ENCODE measurements at places on chromosomes 5 and 9. TPM values are rescaled to one million over a fixed set of nuclear protein-coding genes. Genes with fewer than 3 reads are reported as not detected.

Gene WNK2
- total RNA-seq, result 0.26 TPM

Gene MAMDC2
- total RNA-seq, result 0.09 TPM

Gene ANKRD18A
- 1.2 TPM for total RNA-seq

Gene F2RL1
- total RNA-seq, result 7.6 TPM

Gene FOXD4L4
- total RNA-seq, result not detected

Gene GABRA1
- not detected for total RNA-seq

Gene CYLC2
- not detected for total RNA-seq

Gene UBE2QL1
- not detected for total RNA-seq

Gene MEIKIN
- total RNA-seq, result 1.6 TPM

Gene GPX3
- total RNA-seq, result not detected

Gene PLCXD3
- total RNA-seq, result 0.07 TPM

Gene TERT
- total RNA-seq, result 0.09 TPM

Gene FYB1
- 769 TPM for total RNA-seq

Gene CDH9
- total RNA-seq, result not detected

Gene SPINK7
- not detected for total RNA-seq
